ENCODE measurements at places on chromosomes 5 and 9.

DNA sequence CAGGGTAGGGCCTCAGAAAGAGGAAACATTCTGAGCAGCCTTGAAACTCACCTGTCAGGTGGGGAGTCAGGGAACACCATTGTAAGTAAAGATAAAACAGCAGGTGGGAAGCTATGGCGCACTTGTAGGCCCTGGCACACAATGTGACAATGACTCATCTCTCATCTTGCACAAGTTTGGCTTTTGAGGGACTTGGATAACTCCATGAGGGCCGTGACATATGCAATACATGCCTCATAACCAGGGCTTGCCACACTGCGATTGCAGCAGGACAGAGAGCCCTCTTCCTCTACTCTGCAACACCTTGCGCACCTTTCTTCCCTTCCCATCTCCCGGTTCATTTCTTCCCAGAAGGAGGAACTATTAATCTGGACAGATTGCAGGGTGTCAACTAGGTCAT, 144.9 kb downstream of the CEP120 start:
- no peak for DNase-seq

DNA sequence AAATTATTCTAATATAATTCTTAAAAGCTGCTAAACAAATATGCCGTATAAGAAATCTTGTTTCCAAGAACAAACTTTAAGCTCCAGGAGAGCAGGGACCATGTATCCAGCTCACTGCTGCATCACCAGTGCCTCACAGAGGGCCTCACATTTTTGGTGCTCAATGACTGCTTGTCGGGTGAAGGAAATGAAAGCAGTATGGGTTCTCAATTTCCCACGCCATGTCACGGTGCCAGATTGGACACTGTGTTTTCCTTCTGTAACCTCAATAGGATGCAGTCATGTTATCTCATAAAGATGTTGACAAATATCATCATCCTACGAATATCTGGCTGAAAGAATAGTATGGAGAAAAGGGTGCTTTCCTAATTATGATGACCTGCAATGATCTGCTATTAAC, 64.7 kb downstream of the POU5F2 start:
- DNase-seq = no peak

DNA sequence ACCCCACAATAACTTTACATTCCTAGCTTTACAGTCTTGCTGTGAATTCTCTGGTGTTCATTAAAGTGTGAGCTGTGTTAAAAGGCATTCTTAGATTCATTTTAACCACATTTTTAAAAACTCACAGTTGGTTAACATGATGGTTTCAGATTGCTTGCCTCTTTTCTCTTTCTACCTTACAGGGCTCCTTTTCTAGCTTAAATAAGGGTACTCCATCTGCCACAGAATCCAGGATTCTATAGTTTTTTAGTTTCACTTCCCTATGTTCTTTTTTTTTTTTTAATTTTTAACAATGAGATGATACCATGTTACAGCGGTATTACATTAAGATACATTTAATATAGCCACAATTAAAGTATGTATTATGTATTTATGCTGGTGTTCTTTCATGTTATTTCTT, 3.9 kb upstream of the FBXO4 start:
- DNase-seq = no peak

DNA sequence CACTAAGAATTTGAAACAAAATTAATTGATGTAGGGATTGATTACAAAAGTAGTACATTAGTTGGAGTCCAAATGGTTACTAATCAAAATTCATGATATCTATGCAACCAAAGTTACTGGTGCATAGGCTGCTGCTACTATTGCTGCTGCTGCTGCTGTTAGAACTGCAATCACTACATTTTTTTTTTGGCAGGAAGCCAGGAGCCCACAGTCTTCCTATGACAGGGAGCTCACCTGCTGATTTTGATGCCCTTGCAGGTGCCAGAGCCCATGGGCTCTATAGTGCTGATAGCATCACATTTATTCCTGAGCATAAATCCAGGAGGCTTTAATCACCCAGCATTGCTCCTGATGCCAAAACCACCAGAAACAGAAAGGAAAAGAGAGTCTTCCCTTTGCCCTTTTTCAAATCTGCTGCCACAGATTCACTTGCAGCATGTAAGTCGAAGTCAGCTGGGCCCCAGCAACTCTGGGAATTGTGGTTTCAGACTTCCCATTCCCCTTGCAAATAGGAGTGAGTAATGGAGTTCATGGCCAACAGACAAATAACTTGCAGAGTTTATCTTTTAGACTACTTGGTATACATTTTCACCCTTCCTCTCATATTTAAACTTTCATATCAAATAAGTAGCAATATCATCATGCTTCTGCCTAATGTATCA, 17.6 kb downstream of the SLCO6A1 start:
- no peak for DNase-seq

GRCh38 chr5:112183874-112184273, 235.2 kb downstream of the EPB41L4A start:
- no peak for DNase-seq

DNA sequence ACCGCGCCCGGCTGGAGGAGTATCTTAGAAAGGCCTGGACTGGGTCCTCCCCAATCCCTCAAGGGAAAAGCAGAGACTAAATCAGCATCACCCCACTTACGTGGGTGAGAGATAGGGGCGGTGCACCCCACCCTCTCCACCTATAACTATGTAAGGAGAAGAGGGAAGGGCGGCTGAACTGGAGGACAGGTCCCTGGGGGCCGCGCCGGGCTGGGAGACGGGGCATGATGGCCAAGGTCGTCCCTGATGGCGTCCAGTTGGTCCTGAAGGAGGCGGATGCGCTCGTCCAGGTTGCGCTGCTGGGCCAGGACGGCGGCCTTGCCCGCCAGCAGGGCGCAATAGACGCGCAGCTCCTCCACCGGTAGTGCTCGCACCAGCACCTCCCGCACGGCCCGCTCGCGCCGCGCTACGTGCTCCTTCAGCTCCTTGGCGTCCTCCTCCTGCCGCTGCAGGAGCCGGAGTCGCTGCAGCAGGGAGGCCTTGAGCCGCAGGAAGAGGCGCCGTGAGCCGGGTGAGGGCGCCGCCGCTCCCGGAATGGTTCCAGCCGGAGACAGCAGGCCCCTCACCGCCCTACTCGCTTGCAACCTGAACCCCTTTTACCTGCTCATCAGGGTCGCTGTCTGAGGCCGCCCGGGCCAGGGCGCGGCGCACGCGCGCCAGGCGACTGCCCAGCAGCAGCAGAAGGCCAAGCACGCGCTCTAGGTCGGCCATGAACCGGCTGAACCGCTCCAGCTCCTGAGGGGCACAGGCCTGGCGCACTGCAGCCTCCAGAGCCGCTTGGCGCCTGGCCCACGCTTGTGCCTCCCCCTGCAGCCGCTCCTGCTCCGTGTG, 7.6 kb downstream of the SHROOM1 start:
- no peak for DNase-seq

GRCh38 chr5:151134228-151134627, 23.4 kb downstream of the ANXA6 start:
- DNase-seq = no peak

- DNase-seq = no peak
These were observed 4.2 kb upstream of the SEMA4D start for GRCh38 chr9:89502038-89502601.

DNA sequence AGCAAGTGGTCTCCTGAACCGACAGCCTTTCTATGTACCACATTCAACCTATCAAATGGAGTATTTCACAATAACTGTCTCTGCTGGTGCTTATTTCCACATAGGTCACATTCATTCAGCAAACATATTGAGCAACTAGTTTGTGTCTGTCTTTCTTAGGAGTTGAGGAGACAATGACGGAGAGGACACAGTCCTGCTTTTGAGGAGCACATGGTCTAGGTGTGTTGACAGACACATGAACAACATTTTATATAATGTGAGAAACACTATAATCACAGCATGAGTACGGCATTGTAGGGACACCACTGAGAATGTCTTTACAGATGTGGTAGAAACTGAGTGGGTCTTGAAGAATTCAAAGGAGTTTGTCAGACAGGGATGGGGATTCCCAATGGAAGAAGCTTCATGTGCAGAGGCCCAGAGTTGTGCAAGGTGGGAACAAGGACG, 28.5 kb downstream of the NFIL3 start:
- no peak for DNase-seq

GRCh38 chr9:99050924-99051323, 54.0 kb upstream of the TGFBR1 start:
- DNase-seq = no peak

DNA sequence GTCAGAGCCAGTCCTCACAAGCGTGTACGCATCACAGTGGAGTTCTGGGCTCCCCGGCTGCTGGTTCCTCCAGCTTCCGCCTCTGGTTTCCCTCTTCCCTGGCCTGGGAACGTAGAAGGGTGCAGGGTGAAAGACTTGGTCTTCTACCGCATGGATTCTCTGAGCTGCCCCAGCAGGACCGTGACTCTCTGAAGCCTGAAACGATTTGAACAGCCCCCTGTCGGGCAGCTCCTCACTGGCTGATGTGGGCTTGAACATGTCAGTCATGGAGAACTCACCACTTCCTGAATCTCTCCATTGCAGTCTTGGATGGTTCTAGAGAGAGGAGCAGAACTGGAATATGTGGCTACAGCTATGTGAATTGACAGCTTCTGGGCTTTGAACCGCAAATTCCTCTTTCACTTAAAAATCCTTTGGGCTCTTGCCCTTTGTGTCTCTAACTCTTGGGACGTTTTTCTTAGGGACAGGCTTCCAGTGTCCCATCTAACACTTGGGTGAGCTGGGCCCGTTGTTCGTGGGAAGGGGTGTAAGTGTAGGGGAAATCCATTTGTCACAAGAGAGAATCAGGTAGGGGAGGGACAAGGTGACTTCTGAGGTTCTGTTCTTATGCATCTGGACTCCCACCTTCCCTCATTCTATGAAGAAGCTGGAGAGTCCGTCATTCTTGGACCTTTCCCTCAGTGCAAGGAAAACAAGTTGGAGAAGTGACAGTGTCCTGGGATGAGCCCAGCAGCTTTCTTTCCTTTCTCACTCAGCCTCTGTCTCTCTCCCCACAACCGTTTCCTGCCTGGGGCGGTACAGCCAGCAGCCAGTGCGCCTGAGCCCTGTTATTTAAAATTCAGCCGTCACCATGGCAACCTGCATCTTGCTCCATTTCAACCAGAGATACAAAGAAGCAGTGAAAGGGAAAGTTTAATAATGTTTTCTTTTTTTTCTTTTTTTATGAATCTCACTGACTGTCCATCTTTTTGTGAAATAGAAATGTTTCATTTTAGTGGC, 84.7 kb downstream of the PTTG1 start:
- DNase-seq = peak; percentile 35

GRCh38 chr5:145689235-145689634, 145.9 kb downstream of the PRELID2 start:
- no peak for DNase-seq

- no peak for DNase-seq
These were observed 22.0 kb downstream of the ADAMTS2 start for GRCh38 chr5:179323026-179323870.

GRCh38 chr5:135448791-135449507, 1.8 kb upstream of the DCANP1 start:
- no peak for DNase-seq

DNA sequence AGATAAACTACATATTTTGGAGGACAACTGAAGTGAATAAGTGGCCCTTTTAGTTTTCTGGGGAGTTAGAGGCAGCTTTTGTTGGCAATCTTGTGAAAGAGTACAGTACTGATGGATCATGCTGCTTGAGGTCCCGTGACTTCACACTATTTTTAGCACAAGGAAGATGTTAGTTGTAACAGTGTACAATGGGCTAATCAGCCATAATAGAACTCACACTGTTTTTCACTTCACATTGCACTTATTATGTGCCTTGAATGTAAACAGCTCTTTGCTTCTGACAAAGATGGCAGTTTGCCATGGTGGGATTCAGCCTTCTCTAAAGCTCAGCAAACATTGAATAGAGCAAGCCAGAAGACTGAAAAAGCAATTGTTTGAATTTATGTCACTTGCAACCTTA, 176.7 kb upstream of the ZNF608 start:
- DNase-seq = no peak

DNA sequence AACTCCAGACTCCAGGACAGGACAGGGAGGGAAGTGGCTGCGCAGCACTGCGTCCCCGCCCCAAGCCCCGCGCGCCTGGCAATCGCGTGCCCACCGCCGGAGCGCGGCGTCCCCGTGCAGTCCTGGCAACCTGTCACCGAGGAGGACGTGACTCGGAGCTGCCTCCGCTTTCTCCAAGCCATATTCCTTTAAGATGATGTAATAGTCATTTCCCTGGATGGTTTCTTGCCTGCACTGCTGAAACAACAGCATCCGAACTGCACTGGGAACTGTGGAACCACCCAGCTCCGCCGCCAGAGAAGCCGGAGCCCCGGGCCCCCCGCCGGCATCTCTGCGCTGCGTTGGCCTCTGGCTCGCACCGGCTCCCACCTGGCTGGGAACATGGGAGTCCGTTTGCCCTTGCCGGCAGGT, 34.5 kb downstream of the KCTD16 start:
- DNase-seq = no peak

GRCh38 chr5:124126504-124127217, 614.7 kb downstream of the CSNK1G3 start:
- DNase-seq = no peak

- DNase-seq = no peak
These were observed 9.0 kb upstream of the DIPK1B start for GRCh38 chr9:136703276-136703860.

DNA sequence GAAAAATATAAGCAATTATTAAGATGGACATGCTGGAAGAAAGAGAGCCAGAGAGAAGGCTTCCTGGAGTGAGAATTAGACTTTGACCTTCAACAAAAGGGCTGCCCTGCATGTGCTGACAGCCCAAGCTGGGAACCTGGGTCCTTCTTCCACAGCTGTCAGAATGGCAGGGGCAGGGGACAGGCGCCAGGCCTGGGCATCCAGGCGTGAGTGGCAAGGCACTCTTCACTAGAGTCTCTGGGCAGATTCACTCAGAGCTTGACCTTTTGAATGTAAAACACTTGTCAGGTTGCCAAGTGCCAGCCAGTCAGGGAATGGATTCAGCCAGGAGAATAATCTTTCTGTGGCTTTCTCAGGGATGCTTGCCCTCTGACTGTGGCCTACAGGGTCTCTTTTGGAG, 119.1 kb upstream of the CLINT1 start:
- no peak for DNase-seq

DNA sequence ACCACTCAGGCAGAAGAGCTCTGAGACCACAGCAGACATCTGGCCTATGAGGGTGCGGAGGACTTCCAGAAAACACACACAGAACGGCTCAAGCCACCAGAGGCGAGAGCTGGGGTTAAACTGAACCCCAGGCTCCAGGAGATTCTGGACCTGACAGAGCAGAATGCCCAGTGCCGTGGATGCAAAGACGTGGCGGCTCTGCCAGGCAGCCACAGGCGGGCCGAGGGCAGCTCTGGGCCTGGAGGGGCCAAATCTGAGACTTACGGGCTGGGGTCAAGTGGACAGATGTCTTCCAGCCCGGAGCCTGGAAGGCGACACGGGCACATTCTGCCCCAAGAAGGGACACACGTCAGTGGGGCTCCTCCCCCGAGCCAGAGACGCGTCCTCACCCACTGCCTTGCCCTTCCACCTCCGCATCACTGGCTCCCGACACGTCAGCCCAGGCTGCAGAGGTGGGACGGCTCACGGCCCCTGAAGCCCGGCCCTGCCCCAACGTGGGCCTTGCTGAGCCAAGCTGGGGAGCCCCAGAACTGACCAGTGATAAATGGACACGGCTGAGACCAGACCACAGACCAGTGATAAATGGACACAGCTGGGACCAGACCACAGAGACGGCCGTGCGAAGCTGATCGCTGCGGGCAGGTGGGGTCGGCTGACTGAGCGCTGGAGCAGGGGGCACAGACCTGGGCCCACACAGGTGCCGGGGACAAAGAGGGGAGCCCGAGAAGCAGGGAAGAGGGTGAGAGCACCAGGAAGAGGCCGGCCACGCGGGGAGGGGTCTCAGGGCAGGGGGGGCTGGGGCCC, 40.9 kb upstream of the NSMF start:
- DNase-seq = no peak

- no peak for DNase-seq
These were observed 2.1 kb upstream of the CAMK2A start for GRCh38 chr5:150291388-150292385.

GRCh38 chr9:12879961-12880360, 105.1 kb downstream of the LURAP1L start:
- no peak for DNase-seq
